PC-9 (cell line): ENCODE measurements at places on chromosomes 5 and 9.

DNA sequence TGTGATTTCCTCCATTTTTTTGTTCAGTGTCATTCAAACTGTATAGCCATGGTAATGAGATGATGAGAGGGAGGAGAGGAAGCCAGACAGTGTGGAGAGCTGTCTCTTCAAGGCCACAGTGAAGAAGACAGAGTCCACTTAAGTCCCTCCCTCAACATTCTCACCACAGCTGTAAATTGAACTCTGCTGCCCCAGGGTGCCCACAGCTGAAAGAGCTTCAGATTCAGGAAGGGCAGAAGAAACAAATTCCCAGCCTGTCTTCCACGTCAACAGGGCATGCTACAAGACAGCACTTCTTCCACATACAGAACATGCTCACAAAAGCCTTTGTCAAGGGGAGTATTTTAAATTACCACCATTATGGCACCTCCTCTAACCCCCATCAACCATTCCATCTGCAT lies 100.4 kb downstream of the KLHL3 start:
- H3K36me3 ChIP-seq = no peaks in the 10 kb centered on the region
- no peaks in the 10 kb centered on the region for H3K27me3 ChIP-seq
- H3K27ac ChIP-seq = no peak overlapping the region
- H3K4me1 ChIP-seq = no peaks in the 10 kb centered on the region
- no peak overlapping the region for H3K4me3 ChIP-seq
- DNase-seq = no peak

GRCh38 chr5:132434416-132435286 lies 55.9 kb downstream of the IRF1 start:
- no peak overlapping the region for H3K27ac ChIP-seq
- DNase-seq = no peak
- H3K4me3 ChIP-seq = no peak overlapping the region
- H3K36me3 ChIP-seq = no peaks in the 10 kb centered on the region
- no peaks in the 10 kb centered on the region for H3K27me3 ChIP-seq

GRCh38 chr5:139664086-139664693 lies 16.0 kb downstream of the CXXC5 start:
- H3K4me1 ChIP-seq = peaks cover 53% of the 10 kb centered on the region
- H3K27ac ChIP-seq = no peak overlapping the region
- DNase-seq = no peak
- no peaks in the 10 kb centered on the region for H3K36me3 ChIP-seq
- H3K27me3 ChIP-seq = no peaks in the 10 kb centered on the region

DNA sequence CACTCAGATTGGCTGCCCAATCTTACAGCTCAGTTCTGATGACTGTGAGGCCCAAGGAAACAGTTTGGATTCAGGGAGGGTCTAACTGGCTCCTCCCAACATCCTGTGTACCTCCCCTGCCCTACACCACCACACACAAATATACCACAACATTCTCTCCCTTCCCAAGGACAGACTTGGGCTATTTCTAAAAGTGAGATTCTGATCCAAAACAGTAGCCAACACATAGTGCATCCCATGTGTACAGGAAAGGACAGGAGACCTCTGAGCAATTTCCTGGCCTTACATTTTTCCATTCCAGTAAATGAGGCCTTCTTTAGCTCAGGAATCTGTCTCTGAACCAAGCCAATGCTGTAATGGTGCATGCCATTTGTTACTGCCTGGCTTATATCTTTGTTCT lies 20.8 kb downstream of the ZNF366 start:
- no peaks in the 10 kb centered on the region for H3K27me3 ChIP-seq
- H3K4me1 ChIP-seq = peaks cover 28% of the 10 kb centered on the region
- H3K27ac ChIP-seq = peak overlapping the region; percentile 49
- no peak overlapping the region for H3K4me3 ChIP-seq

DNA sequence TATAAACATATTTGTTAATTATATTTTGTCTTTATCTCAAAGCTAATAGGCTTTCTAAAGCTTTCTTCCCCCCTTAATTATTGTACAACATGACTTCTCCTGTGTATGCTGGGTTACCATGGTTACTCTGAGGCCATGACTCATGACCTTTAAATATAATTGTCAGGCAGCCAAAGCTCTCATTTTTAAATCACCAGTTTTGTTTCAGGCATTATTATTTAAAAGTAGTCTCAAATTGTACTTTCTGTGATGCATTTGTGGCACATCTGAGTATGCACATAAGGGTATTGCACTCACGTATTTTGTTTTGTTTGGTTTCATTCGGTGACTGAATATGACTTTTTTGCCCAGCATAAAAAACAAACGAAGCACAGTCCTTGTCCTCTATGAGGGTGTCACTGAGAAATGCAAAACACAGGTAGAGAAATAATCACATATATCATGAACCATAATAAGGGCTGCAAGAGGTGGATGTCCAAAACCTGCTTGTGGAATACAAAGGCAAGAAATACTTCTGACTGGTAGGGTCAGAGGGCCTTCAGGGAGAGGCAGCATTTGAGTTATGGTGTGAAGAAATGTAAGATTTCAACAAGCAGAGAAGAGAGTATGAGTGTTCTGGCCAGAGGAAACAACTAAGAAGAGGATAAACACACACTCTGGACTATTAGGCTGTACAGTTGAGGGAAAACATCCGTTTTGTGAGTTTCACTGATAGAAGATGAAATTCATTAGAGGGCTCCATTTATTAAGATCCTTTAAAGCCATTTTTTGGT lies 2.1 kb downstream of the CCDC192 start:
- no peaks in the 10 kb centered on the region for H3K27me3 ChIP-seq
- H3K4me3 ChIP-seq = no peak overlapping the region
- H3K4me1 ChIP-seq = peaks cover 14% of the 10 kb centered on the region
- no peak for DNase-seq

GRCh38 chr5:72840041-72840440 lies 23.6 kb downstream of the TNPO1 start:
- no peaks in the 10 kb centered on the region for H3K36me3 ChIP-seq
- no peaks in the 10 kb centered on the region for H3K27me3 ChIP-seq
- H3K27ac ChIP-seq = no peak overlapping the region
- H3K4me3 ChIP-seq = no peak overlapping the region

- no peaks in the 10 kb centered on the region for H3K27me3 ChIP-seq
- peak; percentile 32 for DNase-seq
- H3K36me3 ChIP-seq = no peaks in the 10 kb centered on the region
Observed at GRCh38 chr9:78030553-78031443, 813 bp downstream of the GNAQ start.

DNA sequence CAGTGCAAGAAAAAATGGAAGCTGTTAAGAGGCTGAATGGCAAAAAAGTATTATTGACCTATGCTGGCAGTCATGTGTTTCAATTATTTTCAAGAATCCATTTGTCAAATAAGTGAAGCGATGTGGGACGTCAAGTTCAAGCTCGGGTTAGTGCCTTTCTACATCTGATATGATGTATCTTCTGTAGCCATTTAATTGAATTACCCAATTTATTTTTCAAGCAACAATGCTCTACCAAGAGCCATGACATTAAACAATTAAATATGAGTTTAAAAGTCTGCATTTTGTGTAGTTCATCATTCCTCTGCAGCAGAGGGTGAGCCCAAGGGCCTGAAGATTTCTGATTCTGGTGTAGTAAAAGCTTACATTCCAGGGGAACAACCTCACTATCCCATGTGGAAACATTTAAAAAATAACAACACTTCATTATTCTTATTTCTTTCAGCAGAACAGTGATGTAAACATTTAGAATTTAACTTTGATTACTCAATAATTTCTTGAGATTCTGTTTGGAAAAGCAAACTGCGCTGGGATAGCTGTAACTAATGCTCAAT lies 619.7 kb upstream of the ARRDC3 start:
- no peaks in the 10 kb centered on the region for H3K36me3 ChIP-seq
- H3K27me3 ChIP-seq = no peaks in the 10 kb centered on the region
- no peak for DNase-seq
- no peak overlapping the region for H3K27ac ChIP-seq
- no peaks in the 10 kb centered on the region for H3K4me1 ChIP-seq

DNA sequence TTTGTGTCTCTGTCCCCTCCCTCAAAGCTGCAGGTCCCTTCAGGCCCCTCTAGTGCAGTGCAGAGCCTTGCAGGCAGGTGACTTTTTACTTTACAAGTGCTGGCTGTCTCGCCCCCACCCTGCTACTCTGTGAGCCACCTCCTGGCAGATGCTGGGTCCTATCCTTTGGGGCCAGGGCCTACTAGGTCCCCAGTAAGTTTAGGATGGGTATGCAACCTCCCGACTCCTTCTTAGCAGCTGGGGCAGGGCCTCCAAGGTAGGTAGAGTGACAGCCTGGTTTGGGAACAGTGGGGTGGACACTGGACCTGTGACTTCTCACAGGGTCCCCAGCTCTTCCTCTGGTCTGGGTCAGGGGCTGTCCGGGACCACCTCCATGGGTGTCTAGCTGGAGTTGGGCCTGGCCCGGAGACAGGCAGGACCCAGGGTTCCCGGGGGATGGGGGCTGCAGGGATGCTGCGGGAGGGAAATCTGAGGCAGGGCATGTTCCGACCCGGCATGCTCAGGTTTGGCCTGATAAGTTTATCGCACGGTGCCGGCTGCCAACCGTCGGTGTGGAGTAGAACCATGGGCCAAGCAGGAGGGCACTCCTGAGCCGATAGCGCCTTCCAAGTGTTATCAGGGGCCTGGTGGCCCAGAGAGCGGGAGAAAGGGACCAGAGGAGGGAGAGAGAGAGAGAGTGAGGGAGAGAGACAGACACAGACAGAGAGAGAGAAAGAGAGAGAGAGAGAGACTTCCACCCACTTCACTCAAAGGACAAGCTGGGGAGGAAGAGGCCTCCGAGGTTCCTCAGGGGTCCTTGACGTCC lies 20.5 kb downstream of the GFI1B start:
- H3K27me3 ChIP-seq = peaks cover 94% of the 10 kb centered on the region
- H3K36me3 ChIP-seq = no peaks in the 10 kb centered on the region
- no peak overlapping the region for H3K4me3 ChIP-seq
- H3K27ac ChIP-seq = no peak overlapping the region
- DNase-seq = no peak
- H3K4me1 ChIP-seq = no peaks in the 10 kb centered on the region

DNA sequence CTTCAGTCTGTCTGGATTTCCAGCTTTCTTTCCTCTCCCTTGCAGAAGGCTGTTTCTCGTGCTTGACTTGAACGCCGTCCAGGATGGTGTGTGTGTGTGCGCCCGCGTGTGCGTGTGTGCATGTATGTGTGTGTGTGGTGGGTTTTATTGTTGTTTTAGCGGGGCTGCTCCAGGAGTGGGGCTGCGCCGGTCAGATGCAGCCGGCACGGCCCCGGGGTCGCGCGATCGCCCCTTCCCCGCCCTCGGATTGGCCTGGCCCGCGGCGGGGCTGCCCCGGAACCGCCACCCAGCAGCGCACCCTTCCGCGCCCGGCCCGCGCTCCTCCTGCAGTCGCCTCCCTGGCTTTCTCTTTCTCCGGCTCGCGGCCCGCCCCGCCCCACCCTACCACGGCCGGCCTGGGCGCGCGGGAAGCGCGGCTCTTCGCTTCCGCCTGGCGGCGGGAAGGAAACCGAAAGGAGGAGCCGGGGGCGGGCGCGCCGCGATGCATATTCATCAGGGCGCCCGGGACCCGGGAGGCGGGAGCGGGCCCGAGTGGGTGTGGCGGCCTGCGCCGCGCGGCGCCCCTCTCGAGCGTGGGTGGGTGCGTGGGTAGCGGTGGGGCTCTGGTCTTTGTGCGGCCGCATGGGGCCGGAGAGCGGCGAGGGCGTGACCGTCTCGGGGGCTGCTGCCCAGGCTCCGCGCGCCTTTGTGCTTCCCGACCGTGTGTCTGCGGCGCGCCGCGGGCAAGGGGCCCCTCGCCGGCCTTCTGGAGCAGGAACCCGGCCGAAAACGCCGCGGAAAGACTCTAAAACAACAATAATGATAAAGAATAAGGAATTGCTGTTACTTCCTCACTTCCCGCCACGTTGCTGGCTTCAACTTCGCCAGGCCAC lies 8.5 kb upstream of the NFIB start:
- no peaks in the 10 kb centered on the region for H3K27me3 ChIP-seq
- peaks cover 59% of the 10 kb centered on the region for H3K4me1 ChIP-seq
- peak overlapping the region; percentile 92 for H3K27ac ChIP-seq
- peak overlapping the region; percentile 73 for H3K4me3 ChIP-seq

- H3K4me1 ChIP-seq = no peaks in the 10 kb centered on the region
- no peak for DNase-seq
- H3K27ac ChIP-seq = no peak overlapping the region
Observed at GRCh38 chr9:1606253-1606652, 408.9 kb upstream of the SMARCA2 start.

DNA sequence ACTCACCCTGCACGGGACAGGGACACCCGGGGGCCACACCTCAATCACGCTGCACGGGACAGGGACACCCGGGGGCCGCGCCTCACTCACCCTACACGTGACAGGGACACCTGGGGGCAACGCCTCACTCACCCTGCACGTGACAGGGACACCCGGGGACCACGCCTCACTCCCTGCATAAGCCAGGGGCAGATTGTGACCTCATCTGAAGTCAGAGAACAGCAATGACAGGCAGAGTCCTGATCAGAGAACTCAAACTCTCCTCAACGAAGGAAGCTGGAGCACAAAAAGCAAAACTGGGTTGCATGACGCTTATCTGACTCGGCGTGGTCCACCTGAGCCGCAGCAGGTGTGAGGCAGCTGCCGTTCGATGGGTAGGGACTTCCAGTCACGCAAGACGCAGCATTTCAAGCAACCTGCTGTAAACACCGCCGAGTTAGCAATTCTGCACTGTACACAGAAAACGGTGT lies 3.2 kb downstream of the TERT start:
- DNase-seq = no peak
- H3K36me3 ChIP-seq = no peaks in the 10 kb centered on the region
- no peaks in the 10 kb centered on the region for H3K27me3 ChIP-seq
- no peak overlapping the region for H3K4me3 ChIP-seq
- no peak overlapping the region for H3K27ac ChIP-seq

GRCh38 chr5:172944741-172945140 lies 14.5 kb upstream of the RPL26L1 start:
- no peaks in the 10 kb centered on the region for H3K4me1 ChIP-seq
- no peak overlapping the region for H3K4me3 ChIP-seq
- H3K27ac ChIP-seq = no peak overlapping the region
- no peaks in the 10 kb centered on the region for H3K27me3 ChIP-seq

DNA sequence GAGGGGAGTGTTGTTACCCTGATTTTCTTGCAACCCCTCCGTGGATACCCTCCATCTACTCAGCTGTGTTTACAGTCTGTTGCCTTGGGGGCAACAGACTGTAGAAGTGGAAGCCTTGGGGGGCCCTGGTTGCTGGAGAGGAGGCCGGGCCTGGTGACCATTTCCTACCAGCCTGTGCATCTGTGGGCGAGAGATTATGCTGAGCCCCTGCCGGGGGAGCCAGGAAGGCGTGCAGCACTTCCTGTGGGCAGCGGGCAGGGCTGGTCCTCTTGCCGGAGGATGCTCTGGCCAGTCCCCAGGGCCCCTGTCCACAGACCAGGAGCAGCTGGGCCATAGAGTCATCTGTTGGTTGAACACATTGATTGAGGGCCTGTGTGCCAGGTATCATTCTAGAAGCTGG lies 11.1 kb downstream of the ERGIC1 start:
- no peaks in the 10 kb centered on the region for H3K4me1 ChIP-seq
- DNase-seq = no peak
- 0 out of 2 replicates have a peak, but pooled peaks cover 5% of the 10 kb centered on the region for H3K36me3 ChIP-seq

GRCh38 chr9:95099321-95100070 lies 218.0 kb downstream of the FANCC start:
- no peaks in the 10 kb centered on the region for H3K4me1 ChIP-seq
- no peak overlapping the region for H3K4me3 ChIP-seq
- DNase-seq = no peak
- no peak overlapping the region; the same call in 1 of the 2 replicates for H3K27ac ChIP-seq
- H3K36me3 ChIP-seq = no peaks in the 10 kb centered on the region; the same call in 1 of the 2 replicates
- H3K27me3 ChIP-seq = no peaks in the 10 kb centered on the region

GRCh38 chr5:88474574-88474973 lies 205.9 kb upstream of the TMEM161B start:
- H3K4me1 ChIP-seq = no peaks in the 10 kb centered on the region
- no peaks in the 10 kb centered on the region for H3K36me3 ChIP-seq
- no peaks in the 10 kb centered on the region for H3K27me3 ChIP-seq
- H3K27ac ChIP-seq = no peak overlapping the region

GRCh38 chr5:871596-872298 lies 20.9 kb downstream of the BRD9 start:
- H3K27me3 ChIP-seq = no peaks in the 10 kb centered on the region
- DNase-seq = no peak
- no peaks in the 10 kb centered on the region for H3K4me1 ChIP-seq
- no peak overlapping the region for H3K27ac ChIP-seq
- peaks cover 52% of the 10 kb centered on the region for H3K36me3 ChIP-seq
